ENCODE measurements at places on chromosomes 2 and 18. TPM values are rescaled to one million over a fixed set of nuclear protein-coding genes. Genes with fewer than 3 reads are reported as not detected.

The RUFY4 gene
- 0.40 TPM for polyA plus RNA-seq

The TSPYL6 gene
- not detected for polyA plus RNA-seq

The MAPRE2 gene
- polyA plus RNA-seq: 10.8 TPM

The TNFAIP6 gene
- polyA plus RNA-seq: 7.2 TPM

The CFAP65 gene
- not detected for polyA plus RNA-seq

The IL36A gene
- not detected for polyA plus RNA-seq
